ENCODE measurements at places on chromosomes 5 and 9.

DNA sequence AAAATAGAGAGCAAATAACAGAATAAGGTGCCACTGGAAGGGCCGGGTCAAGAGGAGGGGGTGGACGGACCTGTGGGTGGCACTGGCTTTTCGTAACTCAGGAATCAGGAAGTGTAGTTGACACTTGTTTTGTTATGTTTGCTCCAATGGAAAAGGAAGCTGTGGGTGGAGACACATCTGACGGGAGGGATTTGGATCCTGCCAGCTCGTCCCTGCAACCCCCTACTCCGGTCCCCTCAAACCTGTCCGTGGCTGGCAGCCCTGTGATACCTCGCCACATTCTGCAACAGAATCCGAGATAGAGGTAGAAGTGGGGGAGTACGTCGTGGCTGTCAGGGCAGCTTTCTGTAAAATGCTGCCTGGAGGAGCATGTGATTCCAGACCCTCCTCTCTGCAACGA lies 104.2 kb upstream of the IER5L start:
- DNase-seq = no peak

- DNase-seq = no peak
Measured at GRCh38 chr5:65413822-65414221, 67.9 kb downstream of the ADAMTS6 start.

DNA sequence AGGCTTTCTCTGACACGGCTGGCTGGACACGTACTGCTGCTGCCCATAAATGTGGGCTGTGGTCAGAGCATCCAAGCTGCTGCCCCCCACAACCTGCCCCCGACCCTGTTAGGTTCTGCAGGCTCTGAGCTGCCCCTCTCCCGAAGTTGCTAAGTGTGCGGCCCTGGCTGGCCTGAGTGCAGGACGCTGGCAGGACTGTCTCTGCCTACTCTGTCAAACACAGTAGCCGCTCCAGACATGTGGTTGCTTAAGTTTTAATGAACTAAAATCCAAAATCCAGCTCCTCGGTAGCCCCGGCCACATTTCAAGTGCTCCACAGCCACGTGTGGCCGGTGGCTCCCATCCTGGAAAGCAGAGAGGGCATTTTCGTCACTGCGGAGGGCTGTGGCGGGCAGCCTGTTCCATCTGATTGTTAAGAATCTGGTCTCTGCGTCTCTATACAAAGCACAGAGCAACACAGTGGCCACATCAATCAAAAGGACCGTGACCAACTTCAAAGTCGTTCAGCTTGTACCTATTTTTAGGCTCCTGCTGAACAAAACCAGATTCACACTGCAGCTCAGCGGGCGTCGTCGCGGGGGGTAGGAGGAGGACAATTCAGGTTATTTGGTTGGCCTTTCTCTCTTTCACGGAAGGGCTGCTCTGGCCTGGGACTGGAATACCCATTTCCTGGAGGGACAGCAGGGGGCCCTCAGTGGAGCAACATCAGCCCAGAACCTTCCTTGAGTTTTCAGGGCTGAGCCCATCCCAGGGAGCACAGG lies 68.9 kb downstream of the PTCH1 start:
- no peak for DNase-seq

GRCh38 chr5:34657274-34657921 lies 1.3 kb downstream of the RAI14 start:
- no peak for DNase-seq

DNA sequence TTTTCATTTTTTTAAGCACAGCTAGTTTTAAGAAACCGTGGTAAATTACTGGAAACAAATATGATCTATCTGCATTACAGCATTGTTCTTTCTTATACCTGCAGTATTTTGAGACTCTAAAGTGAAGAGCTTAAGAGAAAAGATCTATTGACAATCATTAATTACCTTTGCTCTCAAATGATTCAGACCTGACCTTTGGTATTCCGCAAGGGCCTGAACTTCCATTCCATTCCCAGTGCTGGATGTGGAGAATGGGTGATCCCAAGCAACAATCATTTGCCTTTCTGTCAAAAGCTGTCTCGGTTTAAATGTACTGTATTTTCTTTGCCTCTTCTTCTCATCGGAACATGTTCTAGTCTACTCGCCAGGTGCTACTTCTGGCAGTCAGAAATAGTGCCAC lies 18.9 kb downstream of the NREP start:
- no peak for DNase-seq

GRCh38 chr5:108639366-108639765 lies 108.3 kb upstream of the FER start:
- no peak for DNase-seq

GRCh38 chr5:124007675-124008398 lies 495.9 kb downstream of the CSNK1G3 start:
- DNase-seq = no peak

DNA sequence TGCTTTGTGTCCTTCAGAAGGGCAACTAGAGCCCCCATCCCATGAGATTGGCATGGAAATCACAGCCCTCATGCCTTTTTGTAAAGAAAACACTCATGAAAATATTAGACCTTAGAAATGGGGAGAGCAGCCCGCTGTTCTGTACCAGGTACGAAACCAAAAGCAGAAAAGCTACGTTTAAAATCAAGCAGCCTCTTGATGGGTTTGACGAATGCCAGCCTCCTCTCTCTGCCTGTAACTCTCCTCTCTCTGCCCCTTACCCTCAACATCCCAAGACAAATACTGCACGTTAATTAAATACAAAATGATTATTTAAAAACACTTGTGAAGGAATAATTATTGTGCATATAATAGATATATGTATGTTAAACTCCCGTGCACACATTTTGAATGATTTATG lies 331.7 kb upstream of the PANK3 start:
- DNase-seq = no peak

DNA sequence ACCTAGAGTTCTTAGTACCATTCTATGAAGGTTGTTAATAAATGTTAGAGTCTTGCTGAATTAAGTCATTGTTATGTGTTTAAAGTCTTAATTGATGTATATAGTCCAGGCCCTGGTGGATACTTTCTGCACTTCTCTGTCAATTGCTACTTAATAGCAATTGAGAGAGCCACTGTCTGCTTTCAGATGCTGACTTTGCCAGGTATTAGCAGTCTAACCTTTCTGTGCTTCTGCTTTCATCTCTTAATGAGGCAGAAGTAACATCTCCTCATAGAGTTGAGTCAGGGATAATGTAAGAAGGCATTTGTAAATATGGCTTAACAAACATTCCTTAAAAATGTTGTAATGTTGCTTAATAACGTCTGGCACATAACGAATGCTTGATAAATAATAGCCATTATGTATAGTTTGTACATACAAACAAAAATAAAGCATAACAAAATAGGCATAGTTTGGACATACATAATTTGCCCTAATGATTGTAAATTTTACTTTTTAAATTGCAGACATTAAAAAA lies 28.3 kb downstream of the RASGRF2 start:
- no peak for DNase-seq

DNA sequence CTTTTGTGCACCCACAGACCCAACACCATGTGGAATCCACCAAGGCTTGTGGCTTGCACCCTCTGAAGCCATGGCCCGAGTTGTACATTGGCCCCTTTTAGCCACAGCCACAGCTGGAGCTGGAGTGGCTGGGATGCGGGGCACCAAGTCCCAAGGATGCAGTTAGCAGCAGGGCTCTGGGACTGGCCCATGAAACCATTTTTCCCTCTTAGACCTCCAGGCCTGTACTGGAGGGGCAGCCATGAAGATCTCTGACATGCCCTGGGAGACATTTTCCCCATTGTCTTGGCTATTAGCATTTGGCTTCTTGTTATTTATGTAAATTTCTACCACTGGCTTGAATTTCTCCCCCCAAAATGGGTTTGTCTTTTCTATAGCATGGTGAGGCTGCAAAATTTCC lies 51.8 kb downstream of the RASA1 start:
- no peak for DNase-seq

DNA sequence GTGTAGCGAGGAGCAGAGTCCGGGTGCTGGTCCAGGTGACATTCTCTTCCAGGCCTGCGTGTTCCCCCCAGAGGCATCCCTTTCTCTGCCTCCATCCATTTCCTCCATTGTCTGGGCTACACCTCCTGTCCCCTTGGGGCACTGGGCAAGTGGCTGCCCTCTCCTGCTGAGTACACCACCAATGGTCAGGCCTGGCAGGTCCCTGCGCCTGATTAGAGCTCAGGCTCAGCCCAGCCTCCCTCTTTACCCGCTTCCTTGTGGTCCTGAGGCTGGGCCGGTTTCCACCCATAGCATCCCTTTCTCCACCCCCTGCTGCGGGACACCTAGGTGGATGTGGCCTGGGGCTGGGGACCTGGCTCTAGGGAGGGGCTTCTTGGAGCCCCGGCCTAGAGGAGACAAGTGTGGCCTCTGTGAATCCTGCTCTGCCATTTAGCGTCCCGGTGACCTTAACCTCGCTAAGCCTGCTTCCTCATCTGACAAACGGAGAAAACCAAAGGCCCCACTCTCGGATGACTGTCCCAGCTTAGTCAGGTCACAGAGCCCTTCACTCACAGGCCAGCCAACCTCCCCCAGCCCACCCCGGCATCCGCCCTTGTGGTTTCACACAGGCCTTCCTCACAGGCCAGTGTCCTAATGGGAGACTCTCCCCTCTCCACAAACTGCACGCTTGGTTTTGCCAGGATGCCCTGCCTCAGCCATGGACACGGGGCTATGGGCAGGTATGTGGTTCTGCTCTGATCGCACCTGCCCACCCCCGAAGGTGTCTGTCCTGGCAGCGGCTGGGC lies 12.9 kb downstream of the DOLPP1 start:
- no peak for DNase-seq

- no peak for DNase-seq
Measured at GRCh38 chr5:139708877-139709581, 60.9 kb downstream of the CXXC5 start.

- DNase-seq = no peak
Measured at GRCh38 chr9:18610956-18611355, 137.0 kb downstream of the ADAMTSL1 start.

- no peak for DNase-seq
Measured at GRCh38 chr9:133167096-133167730, 3.5 kb upstream of the GBGT1 start.

DNA sequence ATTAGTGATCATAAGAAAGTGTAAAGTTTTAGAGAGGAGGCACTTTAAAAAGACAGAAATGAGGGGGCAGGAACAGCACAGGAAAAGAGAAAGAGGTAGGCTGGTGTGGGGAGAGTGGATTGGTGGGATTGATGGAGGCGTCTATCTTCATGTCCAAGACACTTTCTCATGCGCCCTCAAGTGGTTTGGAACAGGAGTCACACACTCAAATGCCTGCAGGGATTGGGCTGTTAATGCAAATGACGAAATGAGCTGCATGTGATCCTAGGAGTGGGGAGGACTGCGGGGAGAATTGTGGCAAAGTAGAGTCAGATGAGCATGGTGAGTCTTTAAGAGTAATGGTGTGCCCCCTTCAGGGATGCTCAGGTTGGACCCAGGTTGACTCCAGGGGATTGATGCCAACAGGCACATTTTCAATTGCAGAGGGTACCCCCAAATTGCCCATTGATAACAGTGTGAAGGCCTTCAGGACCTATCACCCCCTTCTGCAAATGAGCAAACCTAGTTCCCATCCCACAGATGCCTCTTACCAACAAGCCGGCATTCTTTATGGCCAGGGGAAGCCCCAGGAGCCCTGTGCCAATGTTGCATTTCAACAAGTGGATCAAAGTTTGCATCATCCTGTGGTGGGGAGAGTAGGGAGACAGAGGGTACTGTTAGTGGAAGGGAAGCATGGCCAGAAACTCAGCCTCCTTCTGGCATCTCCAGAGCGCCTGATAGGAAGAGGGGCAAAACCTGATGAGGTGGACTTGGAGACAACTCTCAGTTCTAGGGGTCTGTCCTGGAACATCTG lies 5.3 kb downstream of the SLC36A3 start:
- DNase-seq = no peak

DNA sequence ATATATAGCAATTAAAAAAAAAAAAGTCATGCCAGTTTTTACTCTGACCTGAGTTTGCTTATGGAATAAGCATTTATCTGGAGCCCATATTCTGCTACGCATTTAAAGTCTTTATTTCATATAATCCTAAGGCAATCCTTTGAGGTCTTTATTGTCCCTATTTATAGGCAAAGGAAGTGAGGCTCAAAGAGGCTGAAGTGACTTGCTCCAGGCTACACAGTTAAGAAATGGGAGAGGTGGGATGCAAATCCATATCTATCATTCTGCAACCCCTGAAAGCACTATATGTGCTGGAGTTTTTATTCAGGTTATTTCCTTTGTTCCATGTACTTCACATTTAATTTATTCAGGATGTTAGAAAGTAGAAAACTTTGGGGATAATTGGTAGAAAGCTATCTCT lies 12.1 kb downstream of the KDM3B start:
- no peak for DNase-seq

DNA sequence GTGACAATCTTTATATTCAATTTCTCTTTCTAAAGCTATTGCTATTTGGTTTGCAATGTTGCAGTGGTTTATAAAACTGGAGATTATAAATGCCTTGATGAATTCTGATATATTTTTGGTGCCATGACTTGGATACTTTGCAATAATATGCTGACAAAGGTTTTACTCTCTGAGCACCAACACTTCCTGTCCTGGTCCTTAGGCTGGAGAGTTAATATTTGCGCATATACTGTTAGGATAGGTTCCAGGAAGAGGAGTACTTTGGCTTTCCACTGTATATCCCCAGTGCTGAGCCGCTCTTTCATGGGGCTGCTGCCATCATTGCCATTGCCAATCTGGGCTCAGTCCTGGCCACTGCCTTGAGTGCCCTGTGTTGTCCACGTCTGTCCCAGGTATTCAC lies 139.6 kb downstream of the ZCCHC7 start:
- no peak for DNase-seq

- no peak for DNase-seq
Measured at GRCh38 chr5:150469718-150470469, 20.4 kb upstream of the RPS14 start.

DNA sequence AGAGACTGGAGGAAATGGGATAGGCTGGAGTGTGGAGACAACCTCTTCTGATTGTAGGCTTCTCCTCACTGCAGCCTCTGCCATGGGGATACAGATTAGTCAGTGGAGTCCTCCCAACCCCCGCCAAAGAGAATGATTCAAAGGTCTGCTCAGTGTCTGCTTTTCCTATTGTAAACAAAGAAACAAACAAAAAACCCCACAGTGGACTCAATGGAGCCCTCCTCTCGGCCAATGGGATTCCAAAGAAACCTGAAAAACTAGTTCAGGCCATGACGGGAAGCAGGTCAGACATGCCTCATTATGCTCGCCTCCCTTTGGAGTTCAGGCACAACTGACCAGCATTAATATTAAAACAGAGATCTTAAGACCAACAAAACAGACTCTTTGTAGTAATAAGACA lies 85.8 kb downstream of the SEC61B start:
- DNase-seq = no peak

DNA sequence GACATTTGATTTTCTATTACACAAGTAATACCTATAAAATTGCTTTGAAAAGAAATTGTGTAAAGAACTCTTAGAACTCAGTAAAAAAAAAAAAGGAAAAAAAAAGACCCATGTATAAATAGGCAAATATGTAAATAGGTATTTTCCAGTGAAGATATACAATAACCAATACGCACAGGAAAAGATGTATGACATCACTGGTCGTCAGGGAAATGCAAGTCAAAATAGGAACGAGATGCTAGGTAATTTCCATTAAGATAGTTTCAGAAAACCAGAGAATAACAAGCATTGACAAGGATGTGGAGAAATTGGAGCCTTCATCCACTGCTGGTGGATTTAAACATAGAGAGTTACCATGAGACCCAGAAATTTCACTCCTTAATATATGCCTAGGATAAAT lies 708.8 kb downstream of the MTRR start:
- no peak for DNase-seq

- DNase-seq = no peak
Measured at GRCh38 chr5:103019804-103020203, 100.1 kb downstream of the GIN1 start.

- no peak for DNase-seq
Measured at GRCh38 chr5:3364941-3365340, 230.7 kb upstream of the IRX1 start.

Measured in epithelial cell of prostate (primary cell).